ENCODE measurements at places on chromosomes 5 and 9. TPM values are rescaled to one million over a fixed set of nuclear protein-coding genes. Genes with fewer than 3 reads are reported as not detected.

FOXD4L6 gene
- not detected for total RNA-seq

HAVCR1 gene
- total RNA-seq: 0.19 TPM

CKS2 gene
- total RNA-seq: 15.9 TPM

ALDH1A1 gene
- 149 TPM for total RNA-seq

SNCAIP gene
- 11.5 TPM for total RNA-seq

TTC23L gene
- not detected for total RNA-seq

MIER3 gene
- 26.3 TPM for total RNA-seq

PFN3 gene
- not detected for total RNA-seq

NXNL2 gene
- not detected for total RNA-seq

ZFP2 gene
- total RNA-seq: 1.9 TPM

FBXL7 gene
- total RNA-seq: 9.1 TPM

ZER1 gene
- total RNA-seq: 35.8 TPM

ORM2 gene
- total RNA-seq: not detected

DOK3 gene
- total RNA-seq: 7.4 TPM

PHYHD1 gene
- 38.5 TPM for total RNA-seq

CDKN2AIPNL gene
- total RNA-seq: 19.4 TPM

PRR16 gene
- total RNA-seq: 1.9 TPM

CCL28 gene
- 2.1 TPM for total RNA-seq

ABO gene
- 4.7 TPM for total RNA-seq

NEUROG1 gene
- total RNA-seq: not detected

CATSPER3 gene
- 0.46 TPM for total RNA-seq

HAVCR2 gene
- 11.7 TPM for total RNA-seq

LHX6 gene
- total RNA-seq: 9.8 TPM

FAM153A gene
- total RNA-seq: 33.2 TPM

FST gene
- total RNA-seq: 6.9 TPM

SHOC1 gene
- total RNA-seq: not detected

KIF20A gene
- total RNA-seq: 3.0 TPM

PCDHA3 gene
- 3.1 TPM for total RNA-seq

GADD45G gene
- total RNA-seq: 17.3 TPM

LMX1B gene
- not detected for total RNA-seq

OR1J1 gene
- not detected for total RNA-seq

RBM22 gene
- total RNA-seq: 42.0 TPM

ADAMTS2 gene
- 58.7 TPM for total RNA-seq

EPB41L4A gene
- 17.8 TPM for total RNA-seq

PROP1 gene
- not detected for total RNA-seq

CDKN2B gene
- 84.7 TPM for total RNA-seq

CLPTM1L gene
- total RNA-seq: 136 TPM

STPG3 gene
- total RNA-seq: not detected

NKD2 gene
- total RNA-seq: 1.4 TPM

PROB1 gene
- total RNA-seq: 0.94 TPM

IL3 gene
- not detected for total RNA-seq

TSSK1B gene
- total RNA-seq: not detected

PRRX2 gene
- total RNA-seq: 4.1 TPM

ZNF454 gene
- 2.1 TPM for total RNA-seq
